ENCODE measurements at places on chromosomes 1 and 21.
A peak's percentile ranks its signal among the peaks of the same experiment; 100 is the strongest.

DNA sequence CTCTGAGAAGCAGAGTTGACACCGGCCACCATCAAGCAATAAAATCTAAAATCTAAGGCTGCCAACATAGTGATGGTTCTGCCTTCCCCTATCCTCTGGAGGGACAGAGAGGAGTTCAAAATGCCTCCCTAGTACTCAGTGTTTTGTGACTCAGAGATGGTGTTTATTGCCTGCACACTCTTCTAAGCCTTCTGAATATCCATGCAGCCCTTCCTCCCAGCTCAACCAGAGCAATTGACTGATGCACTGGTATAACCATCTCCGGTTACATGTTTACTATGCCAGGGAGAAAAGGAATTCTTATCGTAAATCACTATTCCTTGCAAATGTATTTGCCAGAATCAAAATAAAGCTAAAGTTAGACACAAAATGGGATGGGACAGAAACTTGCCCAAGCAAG lies 132.9 kb upstream of the RAB4A start:
- DNase-seq, result no peak

DNA sequence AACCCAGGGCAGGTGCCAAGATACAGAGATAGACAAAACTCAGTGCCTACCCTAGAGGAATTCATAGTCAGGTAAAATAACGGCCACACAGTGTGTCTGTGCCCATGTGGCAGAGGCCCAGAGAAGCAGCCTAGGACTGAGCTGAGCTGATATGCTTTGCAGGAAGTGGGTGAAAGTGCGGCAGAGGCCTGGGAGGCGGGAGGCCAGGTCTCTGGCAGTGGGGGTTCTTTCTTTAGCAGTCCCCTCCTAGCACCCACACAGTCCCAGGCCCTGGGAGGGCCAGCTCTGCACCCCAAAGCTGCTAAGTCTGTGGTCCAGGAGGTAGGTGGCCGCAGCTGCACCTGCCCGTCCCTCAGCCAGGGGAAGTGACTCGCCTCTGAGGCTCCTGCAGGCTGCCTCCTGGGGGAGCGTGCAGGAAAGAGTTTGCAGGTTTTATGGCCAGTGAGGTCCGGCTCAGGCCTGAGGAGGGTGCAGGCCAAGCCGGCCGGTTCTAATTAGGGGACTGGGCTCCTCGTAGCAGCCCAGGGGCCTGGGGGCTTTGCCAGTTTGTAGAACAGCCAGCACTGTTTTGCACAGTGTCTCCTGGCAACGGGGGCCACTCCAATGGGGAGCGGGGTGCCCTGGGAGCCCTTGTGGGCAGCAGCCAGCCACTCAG lies 107.9 kb downstream of the SPSB1 start:
- DNase-seq, result peak; percentile 14

DNA sequence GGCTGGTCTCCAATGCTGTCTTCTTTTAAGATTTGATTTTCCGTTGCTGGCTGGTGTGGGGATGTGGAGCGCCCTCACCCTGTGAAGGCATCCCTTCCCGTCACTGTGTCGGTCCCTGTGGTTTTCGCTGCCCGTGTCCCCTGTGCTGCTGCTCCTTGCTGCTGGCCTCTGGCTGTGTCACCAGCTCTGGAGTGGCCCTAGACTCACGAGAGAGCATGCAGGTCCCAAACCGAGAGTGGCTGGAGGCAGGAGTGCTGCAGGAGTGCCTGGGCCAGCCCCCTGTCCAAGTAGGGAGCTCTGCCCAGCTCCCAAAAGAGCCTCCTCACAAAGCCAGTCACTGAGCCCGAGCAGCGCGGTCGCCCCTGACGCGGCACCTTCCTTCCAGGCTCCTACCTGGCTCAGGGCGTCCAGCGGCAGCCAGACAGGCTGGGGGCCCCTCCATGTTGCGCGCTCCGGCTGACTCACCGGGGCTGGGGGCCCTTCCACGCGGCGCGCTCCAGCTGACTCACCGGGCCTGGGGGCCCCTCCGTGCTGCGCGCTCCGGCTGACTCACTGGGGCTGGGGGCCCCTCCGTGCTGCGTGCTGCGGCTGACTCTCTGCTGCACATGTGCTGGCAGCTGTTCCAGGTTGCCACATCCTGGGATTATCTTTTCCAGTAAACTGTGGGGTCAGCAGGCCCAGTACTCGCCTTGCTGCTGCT lies 106.7 kb upstream of the COL6A1 start:
- DNase-seq, result no peak

DNA sequence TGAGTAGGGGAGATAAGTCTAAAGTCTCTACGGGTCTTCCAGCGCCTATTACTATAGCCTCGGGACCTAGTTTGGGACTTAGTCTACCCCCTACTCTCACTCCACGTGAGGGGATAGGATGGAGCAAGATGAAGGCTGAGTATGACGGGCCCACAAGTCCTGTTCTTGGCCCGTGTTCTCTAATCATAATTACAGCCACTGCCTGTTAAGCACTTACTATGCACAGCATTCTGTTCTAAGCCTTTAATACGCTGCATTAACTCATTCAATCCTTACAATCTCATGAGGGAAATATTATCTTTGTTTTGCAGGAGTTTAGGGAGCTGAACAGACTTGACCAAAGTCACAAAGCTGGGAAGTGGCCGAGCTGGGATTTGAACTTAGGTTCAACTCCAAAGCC lies 23.9 kb upstream of the EPB41 start:
- no peak for DNase-seq

DNA sequence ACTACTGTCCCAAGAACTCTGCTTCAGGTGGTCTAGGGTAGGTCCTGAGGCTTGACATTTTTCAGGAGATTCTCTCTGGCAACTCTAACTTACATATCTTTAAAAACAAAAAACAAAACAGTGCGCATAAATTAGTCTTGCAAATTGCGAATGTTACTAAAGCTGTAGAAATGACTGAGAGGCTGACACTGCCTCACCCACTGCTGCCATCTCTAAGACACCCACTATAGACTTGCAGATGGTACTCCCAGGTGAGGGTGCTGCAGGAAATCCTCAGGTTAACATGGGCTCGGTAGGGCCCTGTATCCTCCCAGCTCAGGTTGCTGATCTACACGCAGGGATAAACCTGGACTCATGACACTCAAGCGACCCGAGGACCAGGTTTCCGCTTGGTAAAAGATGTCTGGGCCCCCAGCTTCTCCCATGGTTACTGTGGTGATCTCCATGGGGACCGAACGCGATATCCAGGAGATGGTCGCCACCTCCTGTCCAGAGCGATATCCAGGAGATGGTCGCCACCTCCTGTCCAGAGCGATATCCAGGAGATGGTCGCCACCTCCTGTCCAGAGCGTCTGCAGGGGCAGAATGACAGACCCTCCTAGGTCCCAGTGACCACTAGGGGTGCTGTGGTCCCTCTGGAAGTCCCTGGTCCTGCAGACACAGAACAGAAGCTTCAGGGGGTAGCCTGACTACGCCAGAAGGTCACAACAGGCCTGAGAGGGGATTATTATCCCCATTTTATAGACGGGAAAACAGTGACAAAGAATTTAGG lies 16.2 kb upstream of the LY9 start:
- DNase-seq, result peak; percentile 47

GRCh38 chr1:41879617-41880016 lies 39.1 kb downstream of the HIVEP3 start:
- no peak for DNase-seq

- DNase-seq, result no peak
Measured at GRCh38 chr21:44052830-44053226, 40.7 kb downstream of the TRAPPC10 start.

DNA sequence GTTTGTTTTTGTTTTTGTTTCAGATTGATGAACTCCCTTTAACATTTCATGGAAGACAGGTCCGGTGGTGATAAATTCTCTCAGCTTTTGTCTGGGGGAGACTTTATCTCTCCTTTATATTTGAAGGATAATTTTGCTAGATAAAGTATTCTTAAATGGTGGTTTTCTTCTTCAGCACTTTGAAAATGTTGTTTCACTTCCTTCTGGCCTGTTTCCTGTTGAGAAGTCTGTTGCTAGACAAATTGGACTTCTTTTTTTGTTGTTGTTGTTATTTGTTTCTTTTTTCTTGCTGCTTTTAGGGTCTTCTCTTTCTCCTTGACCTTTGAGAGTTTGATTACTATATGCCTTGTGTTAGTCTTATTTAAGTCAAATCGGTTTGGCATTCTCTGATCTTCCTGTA lies 50.8 kb downstream of the CRP start:
- no peak for DNase-seq
